NCI-H1694 treated with DMSO at 0.1 percent for 48 hours (cell line): ENCODE measurements at places on chromosomes 4 and X.

DNA sequence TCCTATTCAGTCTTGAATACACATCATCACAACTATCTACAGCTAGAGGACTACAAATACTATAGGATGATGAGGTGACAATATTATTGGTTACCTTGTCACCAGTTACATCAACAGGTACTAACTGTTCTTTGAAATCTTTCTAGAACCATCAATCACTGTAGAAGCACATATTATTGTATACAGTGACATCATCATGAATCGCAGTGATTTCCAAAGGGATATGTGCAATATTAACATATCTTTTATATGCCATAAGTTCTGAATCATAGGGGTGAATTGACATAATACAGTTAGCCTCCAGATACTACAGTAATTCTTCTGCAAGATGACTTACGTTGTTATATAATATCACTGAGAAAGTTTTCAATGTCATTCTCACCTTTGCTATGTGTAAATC lies 105.2 kb upstream of the HPGD start:
- DNase-seq = no peak

DNA sequence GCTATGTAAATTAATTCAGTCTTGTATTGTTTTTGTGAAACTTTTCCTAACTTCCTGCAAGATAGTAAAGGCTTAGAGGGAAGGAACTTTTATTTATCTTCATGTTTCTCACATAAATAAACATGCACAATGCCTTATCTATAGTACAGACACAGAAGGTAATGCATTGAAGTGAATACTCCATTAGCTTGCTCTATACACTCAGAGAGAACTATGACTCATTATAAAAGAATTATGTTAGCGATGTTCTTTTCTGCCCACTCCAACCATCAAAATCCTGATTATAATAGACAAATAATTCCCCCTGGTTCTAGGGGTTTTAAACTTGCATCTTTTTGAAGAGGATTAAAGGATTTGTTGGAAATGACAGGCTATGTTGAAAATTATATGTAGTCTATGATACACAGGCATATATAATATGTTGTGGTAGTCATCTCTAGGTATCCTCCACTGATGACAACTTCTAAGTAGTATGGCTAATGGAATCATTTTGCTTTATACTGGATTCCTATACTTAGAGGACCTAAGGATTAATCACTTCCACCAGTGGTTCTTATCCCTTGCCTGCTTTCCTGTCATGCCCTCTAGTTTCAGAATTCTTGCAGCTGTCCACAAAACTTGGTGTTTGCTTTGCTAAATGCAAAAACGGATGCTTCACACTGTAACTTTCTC lies 115.7 kb downstream of the NDST4 start:
- no peak for DNase-seq

DNA sequence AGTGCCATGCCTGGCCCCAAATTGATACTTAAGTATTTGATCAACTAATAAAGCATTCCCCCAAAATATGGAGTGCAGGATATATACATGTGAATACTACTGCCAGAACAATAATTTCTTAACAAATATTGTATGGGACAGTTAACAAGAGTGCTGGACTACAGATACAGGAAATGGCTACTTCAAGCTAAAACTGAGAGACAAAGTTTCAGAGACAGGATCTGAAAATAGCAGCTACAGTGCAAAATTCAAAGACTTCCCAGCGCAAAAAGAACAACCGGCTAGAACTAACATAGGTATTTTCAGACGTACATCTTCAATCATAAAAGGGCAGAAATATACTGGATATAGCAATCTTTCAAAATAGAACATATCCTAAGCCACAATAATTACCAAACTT lies 6.3 kb downstream of the ATRX start:
- DNase-seq = no peak

- no peak for DNase-seq
Observed at GRCh38 chrX:55008571-55009358, 8.6 kb downstream of the APEX2 start.

GRCh38 chr4:103915224-103915869 lies 195.6 kb upstream of the TACR3 start:
- peak; percentile 30 for DNase-seq

GRCh38 chrX:70386235-70386634 lies 36.9 kb upstream of the GDPD2 start:
- DNase-seq = no peak

GRCh38 chr4:7121866-7122653 lies 54.2 kb upstream of the GRPEL1 start:
- DNase-seq = no peak

- DNase-seq = no peak
Observed at GRCh38 chrX:618761-619450, 11.7 kb upstream of the SHOX start.

GRCh38 chr4:48017108-48017571 lies 568 bp downstream of the NIPAL1 start:
- DNase-seq = no peak

DNA sequence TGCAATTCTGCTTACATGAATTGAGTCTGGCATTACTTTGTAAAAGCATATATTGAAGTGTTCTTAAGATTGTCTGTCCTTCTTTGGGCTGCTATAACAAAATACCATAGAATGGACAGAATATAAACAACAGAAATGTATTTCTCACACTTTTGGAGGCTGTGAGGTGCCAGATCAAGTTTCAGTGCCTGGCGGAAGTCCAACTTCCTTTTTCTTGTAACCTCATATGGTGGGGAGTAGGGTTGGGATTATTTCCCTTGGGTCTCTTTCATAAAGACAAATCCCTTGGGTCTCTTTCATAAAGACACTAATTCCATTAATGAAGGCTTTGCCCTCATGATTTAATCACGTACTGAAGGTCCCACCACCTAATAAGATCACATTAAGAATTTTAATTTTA lies 199.3 kb upstream of the GRID2 start:
- no peak for DNase-seq

DNA sequence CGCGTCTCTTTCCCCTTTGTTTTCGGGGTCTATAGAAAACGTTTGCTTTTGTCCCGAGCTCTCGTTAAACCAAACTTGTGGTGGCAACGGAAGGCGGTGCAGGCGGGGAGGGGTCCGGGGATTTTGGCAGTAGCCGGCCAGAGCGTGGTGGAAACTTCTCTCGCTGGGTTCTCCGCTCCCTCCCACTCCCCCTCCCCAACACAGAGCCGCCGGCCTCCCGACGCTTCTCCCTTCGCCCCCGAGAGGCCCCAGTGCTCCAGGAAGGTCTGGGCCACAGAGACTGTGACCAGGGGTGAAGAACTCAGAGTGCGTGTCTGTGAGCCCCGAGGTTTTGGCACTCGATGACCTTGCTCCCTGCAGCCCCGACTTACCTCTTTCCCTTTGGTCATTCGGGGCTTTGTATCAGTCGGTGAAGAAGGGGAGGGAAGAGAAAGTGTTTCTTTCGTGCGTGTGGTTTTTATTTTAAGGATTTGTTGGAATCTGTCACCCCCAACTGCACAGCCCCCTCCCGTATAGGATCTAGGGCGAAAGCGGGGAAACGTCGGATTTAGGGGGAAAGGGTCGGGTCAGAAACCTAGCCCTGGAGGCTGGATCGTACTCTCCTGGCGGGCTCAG lies 9.0 kb upstream of the BCOR start:
- DNase-seq = no peak

- DNase-seq = no peak
Observed at GRCh38 chrX:43974741-43975465, 1.7 kb upstream of the NDP start.

- DNase-seq = no peak
Observed at GRCh38 chrX:139734996-139735395, 27.0 kb upstream of the MCF2 start.

- no peak for DNase-seq
Observed at GRCh38 chrX:84186603-84187532, 1.1 kb downstream of the RPS6KA6 start.

DNA sequence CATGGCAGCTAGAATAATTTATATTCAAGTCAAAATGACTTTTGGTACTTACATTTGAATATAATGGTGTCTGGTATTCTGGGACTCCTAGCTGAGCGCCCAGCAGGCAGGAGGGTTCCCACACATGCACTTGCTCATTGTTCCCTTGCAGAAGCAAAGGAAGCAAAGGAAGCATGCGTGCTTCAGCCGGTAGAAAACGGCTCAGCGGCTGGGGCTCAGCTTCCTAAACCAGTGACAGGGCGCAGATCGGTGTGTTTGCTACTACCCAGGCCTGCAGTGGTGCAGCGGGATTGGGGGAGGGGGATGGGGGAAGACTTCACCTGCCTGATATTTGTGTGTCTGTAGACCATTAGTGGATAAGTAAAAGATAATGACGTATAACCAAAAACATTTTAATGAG lies 978.3 kb upstream of the TENM3 start:
- DNase-seq = no peak

GRCh38 chrX:115112411-115112810 lies 76.8 kb upstream of the RBMXL3 start:
- no peak for DNase-seq

DNA sequence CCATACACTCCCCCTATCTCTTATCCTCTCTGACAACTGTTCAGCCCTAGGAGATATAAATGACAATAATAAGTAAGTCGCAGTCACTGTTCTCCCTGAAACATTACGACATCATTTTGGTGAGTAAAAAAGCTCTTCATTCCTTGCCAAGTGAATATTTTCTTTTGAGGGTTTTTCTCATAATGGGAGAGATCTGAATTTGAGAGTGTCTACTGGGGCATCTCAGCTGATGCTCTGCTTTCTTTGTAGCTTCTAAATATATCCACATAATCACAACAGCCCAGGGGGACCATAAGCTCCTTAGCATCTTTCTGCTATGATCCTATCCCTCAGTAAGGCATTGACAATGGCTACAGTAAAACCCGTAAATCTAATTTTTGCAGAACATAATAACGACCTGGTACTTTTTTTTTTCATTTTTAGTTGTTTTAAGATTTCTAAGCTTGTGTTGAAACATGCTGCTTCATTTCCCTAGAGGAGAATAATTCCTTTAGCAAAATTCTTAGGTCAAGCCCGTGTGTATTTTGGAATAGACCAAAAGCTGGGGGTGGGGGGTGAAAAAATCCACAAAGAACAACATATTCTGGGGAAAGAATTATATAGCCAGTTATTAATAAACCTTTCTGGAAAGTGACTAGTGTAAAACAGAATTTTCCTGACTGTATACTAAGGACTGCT lies 78.1 kb upstream of the GPM6B start:
- DNase-seq = no peak

- no peak for DNase-seq
Observed at GRCh38 chr4:10005632-10006031, 15.7 kb downstream of the SLC2A9 start.

DNA sequence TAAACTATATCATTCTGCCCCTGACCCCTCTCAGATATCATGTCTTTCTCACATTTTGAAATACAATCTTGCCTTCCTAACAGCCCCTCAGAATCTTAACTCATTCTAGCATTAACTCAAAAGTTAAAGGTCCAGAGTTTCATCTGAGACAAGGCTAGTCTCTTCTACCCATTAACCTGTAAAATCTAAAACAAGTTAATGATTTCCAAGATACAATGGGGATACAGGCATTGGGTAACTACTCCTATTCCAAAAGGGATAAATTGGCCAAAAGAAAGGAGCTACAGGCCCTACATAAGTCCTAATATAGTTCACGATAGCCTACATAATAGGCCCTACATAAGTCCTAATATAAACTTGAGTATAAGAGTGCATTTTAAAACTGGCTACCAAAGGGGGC lies 18.9 kb downstream of the ADH6 start:
- DNase-seq = no peak

GRCh38 chrX:80810365-80810978 lies 795 bp upstream of the BRWD3 start:
- no peak for DNase-seq

- no peak for DNase-seq
Observed at GRCh38 chrX:142616636-142617035, 409.1 kb upstream of the SPANXN4 start.

DNA sequence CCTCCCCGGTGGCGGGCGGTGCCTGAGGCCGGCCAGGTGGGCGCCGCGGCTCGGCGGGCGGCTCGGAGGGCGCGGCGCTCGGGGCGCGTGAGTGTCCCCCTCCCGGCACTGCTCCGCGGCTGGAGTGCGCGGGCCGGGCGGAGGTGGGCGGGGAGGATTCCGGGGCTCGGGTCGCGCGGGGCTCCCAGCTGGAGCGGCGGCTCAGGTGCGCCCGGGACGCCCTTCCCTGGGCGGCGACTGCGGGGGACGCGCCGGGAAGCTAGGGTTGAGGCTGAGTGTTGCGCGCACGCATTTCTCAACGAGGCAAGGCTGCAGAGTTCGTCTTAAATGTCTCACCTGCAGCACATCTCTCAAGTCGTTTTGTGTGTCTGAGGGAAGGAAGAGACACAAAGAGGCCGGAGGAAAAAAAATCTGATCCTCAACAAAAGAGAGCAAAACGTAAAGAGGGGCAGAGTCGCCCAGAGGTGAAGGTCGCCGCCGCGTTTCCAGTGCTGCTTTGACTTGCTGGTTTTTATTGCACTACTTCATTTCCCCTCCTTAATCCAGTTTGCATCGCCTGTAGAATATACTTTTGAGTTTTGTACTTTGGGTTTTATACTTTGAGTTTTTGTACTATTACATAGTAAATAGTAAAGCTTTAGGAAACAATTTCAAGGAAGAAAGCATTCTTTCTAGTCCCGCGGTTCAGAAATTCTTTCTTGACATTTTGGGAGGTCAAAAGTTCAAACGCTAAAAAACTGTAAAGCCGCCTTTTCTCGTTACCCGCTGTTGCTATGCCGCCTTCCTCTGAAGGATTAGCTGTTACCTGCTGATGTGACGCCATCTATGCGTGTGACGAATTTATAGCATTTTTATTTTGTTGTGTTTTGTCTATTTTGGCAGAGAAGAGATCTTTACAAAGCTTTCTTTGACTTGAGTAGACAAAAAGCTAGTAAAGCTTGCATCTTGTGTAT lies 106.5 kb upstream of the STOX2 start:
- DNase-seq = no peak

GRCh38 chr4:138521809-138522208 lies 279.7 kb upstream of the SLC7A11 start:
- DNase-seq = no peak

DNA sequence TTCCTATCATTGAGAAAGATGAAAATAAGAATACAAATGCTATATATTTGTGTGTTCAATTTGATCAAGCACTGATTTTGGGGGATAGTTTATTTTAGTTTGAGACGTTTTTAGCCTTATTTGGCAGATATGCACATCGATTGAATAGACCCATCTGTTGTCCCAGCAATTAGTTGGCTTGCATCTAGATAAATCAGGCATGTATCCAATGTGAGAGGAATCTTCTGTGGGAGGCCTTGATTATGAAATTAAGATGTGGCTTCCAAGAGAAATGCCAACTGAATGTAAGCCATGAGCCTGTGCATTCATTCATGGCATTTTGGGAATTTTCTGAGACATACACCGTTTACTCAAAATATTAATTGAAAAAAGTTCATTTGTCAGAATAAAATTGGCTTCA lies 623.1 kb downstream of the TECRL start:
- peak; percentile 48 for DNase-seq

DNA sequence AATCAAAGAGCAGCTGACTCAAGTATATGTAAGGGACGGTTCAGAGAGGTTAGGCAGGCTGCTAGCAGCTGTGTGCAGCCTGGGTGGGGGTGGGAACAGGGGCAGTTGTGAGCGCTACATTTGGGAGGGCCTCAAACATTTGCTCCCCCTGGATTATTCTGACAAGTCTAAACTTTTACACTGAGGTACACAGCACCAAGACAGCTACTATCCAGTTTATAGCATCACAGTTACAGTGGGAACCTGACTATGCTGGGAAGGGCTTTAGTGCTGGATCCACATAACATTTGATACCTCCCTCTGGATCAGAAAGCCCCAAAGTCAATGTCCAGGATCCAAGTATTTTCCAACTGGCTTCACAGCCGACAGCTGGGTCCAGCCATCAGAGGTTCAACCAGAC lies 55.8 kb upstream of the GIMD1 start:
- DNase-seq = no peak

GRCh38 chr4:26877961-26878360 lies 17.3 kb downstream of the STIM2 start:
- DNase-seq = no peak

GRCh38 chr4:161762796-161763195 lies 401.0 kb downstream of the FSTL5 start:
- DNase-seq = no peak
